ENCODE measurements at places on chromosomes 6 and 20.

DNA sequence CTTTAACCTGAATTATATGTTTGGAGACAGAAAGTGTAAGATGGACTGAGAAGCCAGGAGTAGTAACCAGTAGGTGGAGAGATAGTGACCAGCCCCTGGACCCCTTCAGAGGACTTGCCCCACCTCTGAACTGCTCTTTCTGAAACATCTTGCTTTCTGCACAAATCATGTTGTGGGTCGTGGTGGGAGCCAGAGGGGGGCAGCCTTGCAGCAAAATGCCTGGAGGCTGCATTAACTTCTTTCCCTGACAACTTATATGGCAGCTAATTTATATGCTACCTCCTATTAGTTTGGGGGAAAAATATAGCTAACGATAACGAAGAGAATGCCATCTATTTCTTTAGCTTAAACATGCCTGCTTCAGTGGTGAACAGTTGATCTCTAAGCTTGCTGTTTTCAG is 859.8 kb downstream of the MAFB start:
- DNase-seq = no peak

- DNase-seq = no peak
These were observed 333.9 kb upstream of the CNR1 start for GRCh38 chr6:88499845-88500699.

DNA sequence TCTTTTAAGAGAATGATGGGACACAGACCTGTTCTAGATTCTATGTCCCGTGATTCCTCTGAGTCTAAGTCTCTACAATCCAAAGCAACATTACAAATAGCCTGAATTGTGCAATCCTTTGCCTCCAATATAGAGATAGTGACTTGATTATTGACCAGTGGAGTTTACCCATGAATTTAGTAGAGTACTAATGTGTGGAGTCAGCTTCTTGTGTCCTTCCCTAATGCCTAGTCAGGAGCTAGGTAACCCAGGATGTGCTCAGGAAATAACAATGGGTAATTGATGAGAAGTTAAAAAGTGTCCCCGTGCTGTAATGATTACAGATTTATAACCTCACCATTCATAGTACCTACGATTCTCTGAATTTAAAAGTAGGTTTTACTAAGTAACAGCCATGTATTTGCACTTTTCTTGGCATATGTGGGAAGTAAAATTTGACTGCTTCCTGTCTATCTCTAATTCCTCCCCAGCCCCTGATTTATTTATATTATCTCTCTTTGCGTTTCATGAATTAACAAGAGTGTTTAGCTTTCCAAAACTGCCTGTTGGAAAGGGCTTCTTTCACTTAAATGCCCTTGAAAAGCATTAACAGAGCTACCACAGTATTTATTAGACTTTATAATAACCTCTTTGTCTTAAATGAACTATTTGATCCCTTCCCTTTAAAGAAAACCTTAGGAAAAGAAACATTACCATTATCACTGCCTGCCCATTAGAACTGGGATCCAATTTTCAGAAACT is 30.5 kb downstream of the NEDD9 start:
- no peak for DNase-seq

GRCh38 chr6:125446011-125446410 is 144.2 kb upstream of the HDDC2 start:
- no peak for DNase-seq

- peak; percentile 28 for DNase-seq
These were observed 65.2 kb downstream of the RIPOR3 start for GRCh38 chr20:50625986-50626677.

DNA sequence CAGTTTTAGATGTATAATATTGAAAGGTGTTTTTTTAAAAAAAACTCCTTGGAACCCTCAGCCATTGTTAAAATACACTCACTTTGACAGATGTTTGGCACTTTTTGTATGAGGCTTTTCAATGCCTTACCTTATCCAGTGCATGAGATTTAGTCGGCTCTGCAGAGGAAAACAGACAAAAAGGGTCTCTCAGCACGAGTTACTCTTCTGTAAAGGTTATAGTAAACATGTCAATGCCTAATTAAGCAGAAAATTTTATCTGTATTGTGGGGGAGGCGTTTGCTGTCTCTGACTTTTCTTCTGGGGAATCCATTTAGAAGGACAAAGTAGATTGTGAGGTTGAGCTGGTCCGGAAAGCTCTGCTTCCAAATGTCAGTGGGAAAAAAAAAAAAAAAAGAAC is 278.3 kb downstream of the TSHZ2 start:
- DNase-seq = no peak

GRCh38 chr6:25192590-25193459 is 86.3 kb upstream of the CARMIL1 start:
- peak; percentile 60 for DNase-seq

DNA sequence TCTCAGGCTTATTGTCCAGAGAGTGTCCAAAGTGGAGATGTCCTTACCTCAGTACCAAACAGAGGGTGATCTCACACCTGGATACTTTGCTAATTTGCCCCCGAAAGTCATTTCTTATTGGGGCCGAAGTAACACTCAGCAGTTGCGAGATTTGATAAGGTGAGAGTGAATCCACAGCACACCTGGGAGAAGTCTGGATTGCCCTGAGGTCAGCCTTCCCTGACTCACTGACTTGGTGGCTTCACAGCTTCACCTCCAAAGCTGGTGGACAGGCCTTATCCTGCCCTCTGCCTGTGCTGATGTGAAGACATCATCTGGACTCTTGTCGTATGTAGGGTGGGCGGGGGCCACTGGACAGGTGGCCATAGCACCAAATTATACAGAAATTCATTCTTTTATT is 101.9 kb upstream of the ARMC2 start:
- no peak for DNase-seq

All from ACHN (cell line).